GM12878 (cell line): ENCODE measurements at places on chromosomes 12 and 14.

DNA sequence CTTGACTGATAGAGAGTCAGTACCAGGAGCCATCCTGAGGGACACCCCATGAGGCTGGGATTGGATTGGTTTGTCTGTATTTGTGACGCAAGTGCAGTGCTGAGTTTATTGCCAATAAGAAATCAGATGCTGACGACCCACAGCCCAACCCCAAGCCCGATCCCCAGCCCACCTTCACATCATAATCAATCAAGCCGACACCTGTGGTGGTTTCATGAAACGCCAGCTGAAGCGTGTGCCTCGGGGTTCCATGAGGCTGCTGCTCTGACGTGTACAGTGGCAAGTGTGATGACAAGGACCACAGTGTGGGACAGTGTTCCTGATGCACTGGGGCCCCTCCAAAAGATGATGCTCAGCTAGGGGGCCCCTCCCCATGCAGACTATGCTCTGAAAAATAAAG lies 62.1 kb upstream of the C14orf180 start:
- no peak for DNase-seq

DNA sequence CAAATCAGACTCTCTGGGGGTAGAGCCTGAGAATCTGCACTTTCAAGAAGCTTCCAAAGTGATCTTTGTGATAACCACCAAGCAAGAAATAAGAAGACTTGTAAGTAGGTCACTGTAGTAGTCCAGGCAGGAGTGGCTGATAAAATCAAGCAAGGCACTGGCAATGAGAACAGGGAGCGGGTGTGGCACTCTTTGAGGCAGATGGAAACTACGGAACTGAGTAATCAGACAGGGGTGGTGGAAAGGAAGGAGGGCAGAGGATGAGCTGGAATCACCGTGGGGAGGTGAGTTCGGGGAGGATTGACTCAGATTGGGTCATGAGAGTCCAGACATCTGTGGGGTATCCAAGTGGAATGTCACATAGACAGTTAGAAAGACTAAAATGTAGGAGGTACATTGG lies 44.4 kb upstream of the PLXNC1 start:
- no peak for DNase-seq

DNA sequence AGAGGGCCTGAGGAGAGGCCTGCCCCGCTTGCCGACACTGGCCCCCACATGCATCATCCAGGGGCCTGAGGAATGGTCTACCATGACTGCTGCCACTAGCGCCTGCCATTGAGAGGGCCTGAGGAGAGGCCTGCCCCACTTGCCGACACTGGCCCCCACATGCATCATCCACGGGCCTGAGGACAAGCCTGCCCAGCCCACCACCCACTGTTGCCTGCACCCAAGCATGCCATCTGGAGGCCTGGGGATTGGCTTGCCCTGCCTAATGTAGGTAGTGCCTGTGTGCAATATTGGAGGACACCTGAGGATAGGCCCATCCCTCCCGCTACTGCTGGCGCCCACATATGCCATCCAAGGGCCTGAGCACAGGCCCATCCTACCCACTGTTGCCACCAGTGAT lies 24.4 kb downstream of the CYP46A1 start:
- no peak for DNase-seq

DNA sequence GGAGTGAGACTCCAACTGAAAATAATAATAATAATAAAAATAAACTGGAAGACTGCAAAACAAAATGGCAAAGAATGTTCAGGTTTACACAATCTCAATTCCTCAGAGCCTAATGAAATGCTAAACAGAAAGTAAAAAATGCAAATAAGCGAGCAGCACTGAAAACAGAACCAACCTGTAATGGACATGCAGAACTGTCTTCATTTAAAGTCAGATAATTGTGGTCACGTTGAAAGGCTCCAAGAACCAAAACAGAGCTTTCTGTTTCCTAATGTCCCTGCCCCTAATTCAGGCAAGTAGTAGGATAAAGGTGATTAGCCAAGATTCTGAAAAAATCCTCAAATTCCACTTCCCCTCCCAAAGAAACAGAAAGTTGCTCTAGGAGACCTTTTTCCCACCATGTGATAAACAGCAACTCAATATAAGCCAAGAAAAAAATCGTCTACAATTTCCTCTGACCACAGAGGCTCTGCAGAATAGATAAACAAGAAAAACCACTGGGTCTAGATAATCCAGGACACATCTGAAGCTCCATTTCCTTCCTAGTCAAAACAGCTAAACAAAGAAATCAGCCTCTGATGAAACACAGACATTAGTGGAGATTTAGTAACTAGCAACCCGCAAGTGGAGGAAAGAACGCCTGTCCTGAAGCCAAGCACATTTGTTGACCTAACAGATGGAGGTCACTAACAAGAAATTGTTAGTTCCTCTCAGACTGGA lies 3.0 kb downstream of the MIS18BP1 start:
- no peak for DNase-seq

- no peak for DNase-seq
Observed at GRCh38 chr12:87720967-87721366, 308.2 kb downstream of the C12orf50 start.

GRCh38 chr14:33452995-33453394 lies 497.9 kb downstream of the EGLN3 start:
- DNase-seq = no peak

GRCh38 chr14:94921456-94921855 lies 151.5 kb upstream of the GSC start:
- DNase-seq = no peak

DNA sequence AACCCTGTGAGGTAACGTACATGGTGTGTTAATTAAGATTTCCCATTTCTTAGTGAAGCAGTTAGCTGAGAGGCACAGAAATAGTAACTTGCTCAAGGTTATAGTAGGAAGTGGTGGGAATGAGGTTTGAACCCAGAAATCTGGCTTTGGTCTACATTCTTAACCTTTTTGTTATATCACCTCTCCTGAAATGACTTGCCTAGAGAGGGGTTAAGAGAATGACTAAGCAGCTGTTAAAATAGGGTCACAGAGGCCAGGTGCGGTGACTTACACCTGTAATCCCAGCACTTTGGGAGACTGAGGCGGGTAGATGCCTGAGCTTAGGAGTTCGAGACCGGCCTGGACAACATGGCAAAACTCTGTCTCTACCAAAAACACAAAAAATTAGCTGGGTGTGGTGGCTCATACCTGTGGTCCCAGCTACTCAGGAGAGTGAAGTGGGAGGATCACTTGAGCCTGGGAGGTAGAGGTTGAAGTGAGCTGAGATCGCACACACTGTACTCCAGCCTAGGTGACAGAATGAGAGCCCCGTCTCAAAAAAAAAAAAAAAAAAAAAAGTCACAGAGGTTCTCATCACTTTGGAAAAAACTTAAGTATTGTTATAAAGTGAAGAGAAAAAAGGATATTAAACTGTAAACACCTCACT lies 57.6 kb upstream of the RD3L start:
- DNase-seq = no peak
